ENCODE measurements at places on chromosomes 4 and X. TPM values are rescaled to one million over a fixed set of nuclear protein-coding genes. Genes with fewer than 3 reads are reported as not detected.

The ATP8A1 gene
- polyA plus RNA-seq: 13.4 TPM

The PDE5A gene
- polyA plus RNA-seq: 17.1 TPM

DNA sequence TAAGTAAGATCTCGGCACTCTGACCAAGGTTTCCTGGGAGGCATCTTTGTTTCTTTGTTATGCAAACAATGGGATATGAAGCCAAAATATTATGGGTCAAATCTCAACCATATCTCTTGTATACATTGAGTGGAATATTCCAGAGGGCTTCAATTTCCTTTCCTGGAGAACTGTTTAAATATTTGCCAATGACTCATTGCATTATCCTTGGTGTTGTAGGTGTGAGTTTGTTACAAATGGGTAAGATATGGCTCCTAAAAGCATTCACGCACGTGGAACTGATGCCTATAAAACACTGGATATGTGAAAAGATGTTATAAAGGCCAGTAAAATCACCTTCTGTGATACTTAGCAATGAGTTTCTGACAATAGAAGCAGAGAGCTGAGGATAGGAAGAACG lies 150.5 kb upstream of the WDR1 start:
- DNase-seq: no peak

- no peak for DNase-seq
These were observed 401.9 kb upstream of the NDST4 start for GRCh38 chr4:115515366-115515765.

GRCh38 chr4:114015444-114015899 lies 36.0 kb upstream of the ARSJ start:
- no peak for DNase-seq

GRCh38 chr4:171817026-171817425 lies 3.8 kb downstream of the GALNTL6 start:
- no peak for DNase-seq

DNA sequence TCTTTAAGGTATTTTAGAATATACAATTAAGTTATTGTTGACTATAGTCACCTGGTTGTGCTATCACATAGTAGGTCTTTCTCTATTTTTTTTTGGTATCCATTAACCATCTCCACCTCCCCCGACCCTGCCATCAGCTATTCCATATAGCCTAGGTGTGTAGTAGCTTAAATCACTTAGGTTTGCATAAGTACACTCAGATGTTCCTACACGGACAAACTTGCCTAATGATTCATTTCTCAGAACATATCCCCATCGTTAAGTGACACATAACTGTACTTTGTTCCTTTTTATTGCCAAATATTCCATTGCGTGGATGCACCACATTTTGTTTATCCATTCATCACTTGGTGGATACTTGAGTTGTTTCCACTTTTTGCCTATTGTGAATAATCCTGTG lies 67.9 kb downstream of the SLAIN2 start:
- no peak for DNase-seq
